NCI-H446 treated with DMSO at 0.1 percent for 48 hours (cell line): ENCODE measurements at places on chromosomes 11 and 22.

DNA sequence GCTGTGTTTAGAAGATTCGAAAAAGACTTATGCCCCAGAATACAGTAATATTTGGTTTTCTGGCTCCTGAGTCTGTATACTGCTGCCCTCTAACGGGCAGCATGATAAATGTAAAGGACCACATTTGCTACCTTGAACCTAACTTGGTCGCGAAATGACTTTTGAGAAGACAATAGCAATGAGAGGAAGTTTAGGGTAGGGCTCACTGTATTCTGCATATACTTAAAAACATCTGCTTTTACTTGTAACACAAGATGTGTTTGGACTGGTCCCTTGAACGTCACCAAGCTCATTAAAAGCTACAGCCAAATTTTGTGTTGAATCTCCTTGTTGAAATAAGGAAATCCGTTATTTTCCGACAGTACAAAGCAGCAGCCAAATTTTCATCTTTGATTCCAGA is 309.1 kb downstream of the SWAP70 start:
- peak; percentile 13 for DNase-seq

DNA sequence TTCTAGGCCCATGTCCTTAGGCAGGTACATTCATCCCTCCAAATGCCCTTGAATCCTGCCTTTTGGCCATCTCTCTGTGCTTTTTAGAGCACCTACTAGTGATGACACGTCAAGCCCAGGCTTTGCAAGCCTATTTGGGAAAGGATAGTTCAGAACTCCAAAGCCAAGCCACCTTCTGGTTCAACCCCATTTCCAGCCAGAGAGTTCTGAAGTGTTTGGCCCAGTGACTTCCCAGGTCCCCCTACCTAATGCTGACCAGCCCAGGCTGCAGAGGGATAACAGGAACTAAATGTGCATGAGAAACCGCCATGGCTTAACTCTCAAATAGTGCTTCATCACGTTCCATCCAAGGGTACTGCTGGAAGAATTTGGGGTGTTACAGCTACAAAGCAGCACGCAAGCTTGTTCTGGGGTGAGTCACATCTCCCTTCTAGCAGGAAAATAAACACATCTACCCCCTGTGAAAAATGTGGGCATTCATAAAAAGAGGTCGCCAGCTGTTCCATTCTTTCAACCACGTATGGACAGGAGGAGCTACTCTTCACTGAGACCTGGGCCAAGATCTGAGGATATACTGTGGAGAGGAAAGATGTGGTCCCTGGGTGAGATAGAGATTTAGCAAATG is 2.0 kb upstream of the FXYD6 start:
- no peak for DNase-seq

DNA sequence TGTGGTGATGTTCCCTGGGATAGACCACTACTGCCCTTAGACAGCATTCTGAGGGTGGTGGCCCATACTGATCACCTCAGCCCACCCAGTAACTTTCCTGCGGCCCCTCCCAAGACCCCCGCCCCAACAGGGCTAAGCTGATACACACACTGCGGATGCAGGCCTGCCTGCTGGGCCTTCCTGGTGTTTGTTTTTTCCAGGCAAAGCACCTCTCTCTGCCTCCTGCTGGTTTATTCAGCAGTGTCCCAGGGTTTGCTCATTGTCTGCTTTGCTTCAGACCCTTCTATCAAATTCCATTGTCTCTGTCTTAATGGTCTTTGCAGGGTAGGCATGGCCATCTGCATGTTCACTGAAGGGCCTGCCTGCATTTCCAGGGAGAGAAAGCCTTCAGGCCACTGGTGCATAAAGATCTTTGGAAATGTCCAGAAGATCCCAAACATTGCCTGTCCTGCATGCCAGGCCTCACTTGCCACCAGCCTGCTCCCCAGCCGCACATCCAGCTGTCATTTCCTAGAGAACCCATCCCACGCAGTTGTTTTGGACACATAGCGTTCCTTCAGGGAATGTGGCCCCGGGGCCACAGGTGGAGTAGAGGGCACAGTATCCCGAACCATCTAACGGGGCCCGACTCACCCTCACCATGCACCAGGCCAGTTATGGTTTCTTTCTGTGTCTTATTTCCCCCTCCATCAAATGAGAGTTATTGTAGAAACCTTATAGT is 50.2 kb downstream of the BCR start:
- DNase-seq: no peak

GRCh38 chr22:31162015-31162765 is 2.2 kb downstream of the RNF185 start:
- no peak for DNase-seq

- DNase-seq: no peak
These were observed 8.2 kb downstream of the MMP8 start for GRCh38 chr11:102716527-102716926.

- no peak for DNase-seq
These were observed 10.4 kb downstream of the OR51T1 start for GRCh38 chr11:4891996-4892640.

- DNase-seq: no peak
These were observed 16.1 kb downstream of the PKNOX2 start for GRCh38 chr11:125180413-125181305.

DNA sequence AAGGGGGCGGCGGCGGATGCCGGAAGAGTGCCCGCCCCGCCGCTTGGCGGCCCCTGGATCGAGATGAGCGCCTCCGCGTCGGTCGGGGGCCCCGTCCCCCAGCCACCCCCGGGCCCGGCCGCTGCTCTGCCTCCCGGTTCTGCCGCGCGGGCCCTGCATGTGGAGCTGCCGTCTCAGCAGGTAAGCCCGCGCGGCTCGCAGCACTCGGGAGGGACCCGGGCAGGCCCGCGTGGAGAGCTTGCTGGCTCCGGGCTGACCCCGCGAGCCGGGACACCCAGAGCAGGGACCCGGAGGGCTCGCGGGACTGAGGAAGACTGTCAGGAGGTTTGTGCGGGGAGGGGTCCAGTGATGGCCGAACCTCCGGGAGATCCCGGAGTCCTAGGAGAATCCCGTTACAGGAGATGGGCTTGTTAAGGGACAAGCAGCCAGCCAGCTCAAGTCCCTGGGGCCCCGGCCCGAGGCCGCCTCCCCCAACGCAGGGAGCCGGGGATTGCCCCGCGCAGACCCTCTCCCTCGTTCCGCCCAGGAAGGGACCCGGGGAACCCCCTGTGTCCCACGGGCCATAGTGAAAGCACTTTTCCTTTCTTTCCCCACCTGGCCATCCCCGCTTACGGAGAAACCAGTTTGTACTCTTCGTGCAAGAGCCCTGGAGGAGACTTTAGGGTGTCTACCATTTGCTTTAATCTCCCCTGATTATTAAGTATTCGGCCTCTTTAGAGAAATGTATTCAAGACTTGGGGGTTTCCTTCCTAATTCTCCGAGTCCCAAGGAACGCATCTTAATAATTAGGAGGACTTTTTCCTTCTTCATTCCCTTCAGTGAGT is 547 bp downstream of the UVRAG start:
- DNase-seq: no peak

DNA sequence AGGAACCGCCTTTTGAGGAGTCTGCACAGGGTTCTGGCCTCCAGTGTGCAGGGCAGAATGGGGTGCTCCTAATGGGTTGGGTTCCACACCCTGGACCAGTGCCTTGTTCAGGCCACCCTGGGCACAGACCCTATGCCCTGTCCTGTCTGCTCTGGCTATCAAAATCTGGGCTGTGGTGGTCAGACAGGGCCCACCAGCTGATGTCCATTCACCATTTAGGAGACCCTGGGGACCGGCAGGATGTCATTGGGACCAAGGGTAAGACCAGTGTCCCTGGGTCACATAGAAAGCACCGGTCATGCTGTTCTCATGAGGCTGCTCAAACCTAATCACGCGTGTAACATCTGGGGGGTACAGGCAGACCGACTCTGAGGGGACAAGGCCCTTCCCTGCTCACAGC is 37.3 kb downstream of the PARVG start:
- DNase-seq: no peak

DNA sequence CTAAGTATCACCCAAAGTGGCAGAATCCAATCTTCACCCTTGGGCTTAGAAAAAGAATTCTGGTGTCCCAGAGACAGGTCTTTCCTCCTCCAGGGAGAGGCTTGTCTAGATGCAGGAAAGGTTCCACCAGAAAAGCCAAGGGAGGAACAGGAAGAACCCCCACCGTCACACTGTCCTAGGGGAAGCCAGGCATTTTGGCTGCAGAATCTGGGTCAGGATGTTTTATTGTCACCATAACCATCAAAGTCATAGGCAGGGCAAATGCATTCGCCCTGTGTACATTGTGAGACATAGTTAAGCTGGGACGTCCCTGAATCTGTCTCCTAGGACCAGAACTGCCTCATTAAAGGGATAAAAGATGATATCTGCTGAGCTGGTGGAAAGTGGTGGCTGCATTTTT is 590.5 kb downstream of the OPCML start:
- DNase-seq: no peak

GRCh38 chr22:24504956-24505736 is 10.0 kb downstream of the UPB1 start:
- DNase-seq: no peak

GRCh38 chr11:61685617-61685967 is 5.4 kb downstream of the DAGLA start:
- no peak for DNase-seq

DNA sequence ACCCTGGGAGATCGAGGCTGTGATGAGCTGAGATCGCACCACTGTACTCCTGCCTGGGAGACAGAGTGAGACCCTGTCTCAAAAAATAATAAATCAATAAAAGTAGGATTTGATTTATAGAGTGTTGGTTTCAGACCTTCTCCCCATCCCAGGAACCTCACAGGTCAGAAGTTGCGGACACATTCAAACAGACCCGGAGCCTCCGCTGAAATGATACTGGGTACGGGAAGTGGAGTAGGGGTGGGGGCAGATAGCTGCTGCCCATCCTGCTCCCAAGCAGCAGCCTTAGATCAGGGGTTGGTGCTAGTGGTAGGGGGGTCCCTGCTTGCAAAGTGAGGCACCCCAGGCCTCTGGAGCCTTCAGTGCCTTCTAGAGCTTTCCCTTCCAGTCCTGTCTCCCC is 7.8 kb downstream of the PRDM11 start:
- DNase-seq: no peak

GRCh38 chr11:72084965-72085364 is 4.3 kb downstream of the LRRC51 start:
- peak; percentile 82 for DNase-seq

DNA sequence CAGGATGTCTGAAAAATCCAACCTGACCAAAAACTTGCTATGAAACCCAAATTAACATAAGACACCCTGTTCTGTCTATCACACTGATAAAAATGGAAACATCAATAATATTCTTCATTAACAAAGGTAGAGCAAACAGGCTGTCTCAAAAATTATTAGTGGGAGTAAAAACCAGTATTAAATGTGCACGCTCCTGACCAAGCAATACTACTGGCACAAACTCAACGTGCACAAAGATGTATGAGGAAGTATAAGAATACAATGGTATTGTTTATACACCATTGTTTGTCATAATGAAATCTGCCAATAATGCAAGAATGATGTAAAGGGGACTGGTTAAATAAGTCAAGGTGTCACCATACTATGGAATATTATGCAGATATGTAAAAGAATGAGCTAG is 288.5 kb downstream of the MN1 start:
- DNase-seq: no peak

GRCh38 chr11:128894685-128895084 is 3.5 kb downstream of the KCNJ5 start:
- DNase-seq: no peak

- DNase-seq: no peak
These were observed 61.2 kb upstream of the RCN1 start for GRCh38 chr11:32029721-32030120.

- no peak for DNase-seq
These were observed 56.7 kb downstream of the PPP6R2 start for GRCh38 chr22:50399751-50400331.

- DNase-seq: no peak
These were observed 65.6 kb upstream of the SESN3 start for GRCh38 chr11:95296621-95297025.

DNA sequence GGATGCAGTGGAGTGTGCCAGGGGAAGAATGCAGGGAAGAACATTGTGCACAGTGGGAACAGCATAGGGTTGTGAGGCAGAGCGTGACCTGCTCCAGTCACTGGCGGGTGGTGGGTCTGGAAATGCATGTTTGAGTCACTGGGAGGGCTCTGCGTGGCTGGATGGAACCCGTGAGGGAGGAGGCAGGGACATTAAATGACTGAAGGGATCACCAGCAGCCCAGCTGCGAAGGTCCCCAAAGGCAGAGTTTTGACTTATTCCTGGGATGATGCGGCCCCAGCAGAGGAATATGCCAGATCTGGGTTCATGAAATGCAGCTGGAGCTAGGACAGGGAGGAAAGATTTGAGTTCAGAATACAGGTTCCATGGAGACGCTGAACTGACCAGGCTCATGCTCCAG is 104.0 kb upstream of the FGF3 start:
- DNase-seq: no peak

DNA sequence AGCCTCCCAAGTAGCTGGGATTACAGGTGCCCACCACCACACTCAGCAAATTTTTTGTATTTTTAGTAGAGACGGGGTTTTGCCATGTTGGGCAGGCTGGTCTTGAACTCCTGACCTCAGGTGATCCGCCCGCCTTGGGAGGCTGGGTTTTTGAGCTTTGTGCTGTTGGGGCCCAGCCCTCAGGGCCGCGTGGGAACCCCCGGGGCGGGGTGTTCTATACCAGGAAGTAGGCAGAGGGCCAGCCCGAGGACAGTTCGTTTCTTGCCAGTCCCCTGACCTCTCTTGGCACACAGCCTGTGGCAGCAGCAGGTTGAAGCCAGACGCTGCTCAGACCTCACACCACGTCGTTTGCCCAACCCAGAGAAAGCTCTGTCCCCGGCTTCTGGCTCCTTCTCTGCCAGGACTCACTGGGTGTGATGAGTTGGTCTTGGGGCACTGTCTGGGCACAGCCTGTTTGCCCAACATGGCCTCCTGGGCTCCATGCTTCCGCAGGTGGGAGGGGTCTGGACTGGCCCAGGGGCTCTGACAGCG is 24.9 kb upstream of the CHKA start:
- peak; percentile 32 for DNase-seq
